ENCODE measurements at places on chromosomes 7 and 10.
A peak's percentile ranks its signal among the peaks of the same experiment; 100 is the strongest.

GRCh38 chr7:64886956-64887545 is 16.0 kb upstream of the ZNF273 start:
- DNase-seq, result no peak

- DNase-seq, result no peak
Measured at GRCh38 chr10:96374004-96374403, 15.2 kb upstream of the OPALIN start.

GRCh38 chr7:105587909-105588635 is 6.8 kb upstream of the EFCAB10 start:
- DNase-seq, result no peak

GRCh38 chr7:143410521-143411004 is 1.9 kb upstream of the EPHA1 start:
- DNase-seq, result peak; percentile 52

DNA sequence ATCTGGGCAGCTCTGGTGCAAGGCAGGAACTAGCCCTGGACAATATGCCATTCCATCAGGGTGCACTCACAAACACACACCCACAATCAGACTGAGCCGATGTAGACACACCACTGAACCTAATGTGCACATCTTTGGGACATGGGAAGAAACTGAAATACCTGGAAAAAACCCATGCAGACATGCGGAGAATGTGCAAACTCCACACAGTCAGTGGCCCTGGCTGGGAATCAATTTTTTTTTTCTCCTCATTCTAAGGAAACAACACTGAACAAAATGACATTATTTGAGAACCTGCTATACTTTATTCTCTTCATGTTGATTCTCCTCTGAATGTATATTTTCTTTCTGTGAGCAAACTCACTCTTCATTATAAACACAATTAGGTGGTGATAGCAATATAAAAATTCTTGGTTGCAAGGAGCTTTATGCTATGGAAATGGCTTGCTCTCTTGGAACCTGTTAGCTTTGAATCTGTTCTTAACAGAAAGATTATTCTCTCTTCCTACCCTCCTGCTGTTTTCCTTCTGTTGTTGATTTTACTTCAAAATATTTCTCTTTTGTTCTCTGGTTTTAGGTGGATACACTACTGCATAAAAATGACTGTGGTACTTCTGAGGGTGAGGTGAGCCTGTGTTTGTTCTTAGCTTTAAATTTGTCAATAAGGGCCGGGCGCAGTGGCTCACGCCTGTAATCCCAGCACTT is 33.0 kb upstream of the MICU1 start:
- no peak for DNase-seq

DNA sequence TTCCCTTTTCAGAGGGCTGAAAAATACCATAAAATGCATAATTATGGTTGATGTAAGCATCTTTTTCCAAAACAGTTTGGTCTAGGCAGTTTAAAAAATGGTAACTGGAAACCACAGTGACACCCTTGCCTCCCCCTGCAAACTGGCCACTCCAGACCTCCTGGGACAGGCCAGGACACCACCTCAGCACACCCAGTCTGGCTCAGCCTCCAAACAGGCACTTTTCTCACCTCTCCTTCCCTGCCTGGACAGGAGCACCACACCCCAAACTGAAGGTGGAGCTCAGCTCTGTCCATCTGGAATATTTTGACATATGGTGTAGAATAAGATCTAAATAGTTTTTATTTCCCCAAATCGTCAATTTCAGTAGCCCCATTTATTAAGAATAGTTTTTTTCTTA is 78.5 kb downstream of the CDK14 start:
- DNase-seq, result no peak

GRCh38 chr10:24930427-24930826 is 22.0 kb downstream of the PRTFDC1 start:
- no peak for DNase-seq

GRCh38 chr10:78470267-78471103 is 436.8 kb downstream of the RPS24 start:
- no peak for DNase-seq

GRCh38 chr7:131381069-131381838 is 53.6 kb downstream of the MKLN1 start:
- no peak for DNase-seq
